Osteocyte (in vitro differentiated cells): ENCODE measurements at places on chromosomes 4 and X. TPM values are rescaled to one million over a fixed set of nuclear protein-coding genes. Genes with fewer than 3 reads are reported as not detected.

Gene IGFBP7
- 3,484 and 3,576 TPM in 2 replicates for total RNA-seq

Gene NLGN4X
- not detected in 2 replicates for total RNA-seq

DNA sequence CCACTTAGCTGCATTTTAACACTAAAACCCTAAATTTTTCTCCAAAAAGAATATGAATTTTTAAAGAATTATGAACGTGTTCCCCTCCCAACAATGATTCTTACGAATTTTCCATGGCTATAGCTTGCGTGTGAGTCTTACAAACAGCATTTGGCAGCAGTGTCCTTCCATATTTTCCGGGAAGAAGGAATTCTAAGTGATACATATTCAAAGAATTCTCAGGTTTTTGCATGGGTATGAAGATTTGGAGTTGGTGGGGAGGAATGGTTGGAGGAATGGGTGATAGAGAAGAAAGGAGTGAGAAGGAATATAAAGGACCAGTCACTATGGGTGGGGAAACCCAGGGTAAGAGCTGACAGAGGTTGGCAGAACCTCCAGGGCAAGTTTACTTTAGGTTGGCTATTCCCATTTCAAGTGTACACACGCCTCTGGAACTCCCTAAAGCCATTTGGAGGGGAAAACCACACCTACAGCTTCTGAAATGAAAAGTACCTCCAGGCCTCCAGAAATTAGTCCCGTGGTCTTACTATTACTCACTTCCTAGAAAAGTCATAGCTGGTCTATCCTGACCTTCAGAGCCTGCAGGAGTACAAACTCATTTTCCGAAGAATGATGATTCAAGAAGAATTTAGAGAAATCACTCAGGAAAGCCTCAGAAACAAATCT is 420.8 kb upstream of the DIPK2B start:
- no peak overlapping the region for H3K4me3 ChIP-seq
- DNase-seq = no peak
- H3K36me3 ChIP-seq = no peaks in the 10 kb centered on the region
- no peaks in the 10 kb centered on the region for H3K27me3 ChIP-seq
- H3K27ac ChIP-seq = peak overlapping the region; percentile 94

Gene ASB12
- not detected in 2 replicates for total RNA-seq

GRCh38 chr4:31081366-31081765 is 361.2 kb downstream of the PCDH7 start:
- H3K36me3 ChIP-seq = peaks cover 2% of the 10 kb centered on the region
- H3K27ac ChIP-seq = peak overlapping the region; percentile 45
- DNase-seq = no peak
- H3K4me3 ChIP-seq = no peak overlapping the region
- H3K27me3 ChIP-seq = no peaks in the 10 kb centered on the region
